ENCODE measurements at places on chromosomes 16 and 17.

DNA sequence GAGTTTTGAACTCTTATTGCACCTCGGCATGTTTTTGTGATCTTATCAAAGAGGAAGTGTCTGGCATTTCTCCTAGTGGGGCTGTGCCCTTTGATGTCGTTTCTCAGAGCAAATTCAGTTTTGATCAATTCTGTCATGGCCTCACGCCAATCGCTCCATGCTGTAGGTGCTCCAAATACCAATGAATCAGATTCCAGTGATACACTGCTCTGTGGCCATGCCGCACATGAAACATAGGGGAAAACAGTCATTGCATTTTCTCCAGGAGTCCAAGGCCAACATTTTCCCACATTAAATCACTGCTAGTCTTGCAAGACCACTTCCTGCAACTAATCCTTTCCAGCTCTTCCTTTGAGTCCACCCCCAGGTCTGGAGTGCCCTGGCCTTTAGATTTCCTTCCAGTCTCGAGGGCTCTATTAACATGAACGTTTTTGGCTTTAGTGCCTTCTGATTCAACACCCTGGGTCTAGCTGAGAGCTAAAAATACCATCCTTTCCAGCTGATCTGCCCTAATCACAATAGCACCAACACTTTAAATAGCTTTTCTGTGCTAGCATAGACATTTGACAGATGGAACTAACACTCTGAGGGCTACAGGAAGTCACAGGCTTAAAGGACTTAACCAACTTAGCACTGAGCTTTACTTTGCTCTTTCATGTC, 18.2 kb upstream of the RASL10B start:
- no peak for DNase-seq

DNA sequence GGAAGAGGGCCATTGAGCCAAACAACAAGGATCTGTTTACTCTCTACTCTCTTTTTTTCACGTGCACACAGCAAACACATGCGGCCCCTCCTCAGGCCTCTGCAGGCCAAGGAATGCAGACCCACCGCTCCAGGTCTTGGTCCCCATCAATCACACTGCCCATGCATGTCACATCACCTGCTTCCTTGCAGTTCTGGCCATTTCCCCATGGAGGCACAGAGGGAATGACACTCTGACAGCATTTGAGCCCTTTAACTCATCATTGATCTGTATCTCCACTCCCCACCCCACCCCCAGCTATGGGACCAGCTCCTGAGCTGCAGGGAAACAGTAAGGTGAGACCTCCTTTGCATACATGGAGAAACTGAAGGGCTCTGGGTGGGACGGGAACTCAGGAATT, 45.9 kb upstream of the MEIOC start:
- DNase-seq = peak; percentile 81

DNA sequence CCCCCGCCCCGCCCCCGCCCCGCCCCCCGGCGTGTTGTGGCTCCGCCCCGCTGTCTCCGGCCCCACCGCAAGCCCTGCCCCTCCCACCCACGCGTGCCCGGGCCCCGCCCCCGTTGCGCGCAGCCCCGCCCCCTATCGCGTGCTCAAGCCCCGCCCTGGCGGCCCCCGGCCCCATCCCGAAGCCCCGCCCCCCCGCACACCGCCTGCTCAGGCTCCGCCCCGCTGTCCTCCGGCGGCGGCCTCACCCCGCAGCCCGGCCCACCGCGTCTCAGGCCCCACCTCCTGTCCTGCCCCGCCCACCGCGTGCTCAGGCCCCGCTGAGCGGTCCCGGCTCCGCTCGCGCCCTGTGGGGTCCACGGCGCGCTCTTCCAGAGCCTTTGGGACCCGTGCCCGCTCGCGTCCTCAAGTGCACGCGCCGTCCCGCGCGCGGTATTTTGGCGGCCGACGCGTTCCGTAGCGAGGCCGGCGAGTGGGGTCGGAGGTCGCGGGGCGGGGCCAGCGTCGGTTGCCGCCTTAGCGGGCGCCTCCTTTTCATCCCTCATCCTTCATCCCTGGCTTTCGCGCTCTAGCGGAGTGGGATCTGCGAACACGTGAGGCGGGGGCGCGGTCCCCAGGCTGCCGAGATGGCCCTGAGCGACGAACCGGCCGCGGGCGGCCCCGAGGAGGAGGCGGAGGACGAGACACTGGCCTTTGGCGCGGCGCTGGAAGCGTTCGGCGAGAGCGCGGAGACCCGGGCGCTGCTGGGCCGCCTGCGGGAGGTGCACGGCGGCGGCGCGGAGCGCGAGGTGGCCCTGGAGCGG, at the start of gene TBCD:
Gene TBCD (plus strand): TSS at position 495 of the 800 bp plus-strand sequence. CDS start 129 bp downstream, at position 624.
- peak; percentile 87 for DNase-seq

DNA sequence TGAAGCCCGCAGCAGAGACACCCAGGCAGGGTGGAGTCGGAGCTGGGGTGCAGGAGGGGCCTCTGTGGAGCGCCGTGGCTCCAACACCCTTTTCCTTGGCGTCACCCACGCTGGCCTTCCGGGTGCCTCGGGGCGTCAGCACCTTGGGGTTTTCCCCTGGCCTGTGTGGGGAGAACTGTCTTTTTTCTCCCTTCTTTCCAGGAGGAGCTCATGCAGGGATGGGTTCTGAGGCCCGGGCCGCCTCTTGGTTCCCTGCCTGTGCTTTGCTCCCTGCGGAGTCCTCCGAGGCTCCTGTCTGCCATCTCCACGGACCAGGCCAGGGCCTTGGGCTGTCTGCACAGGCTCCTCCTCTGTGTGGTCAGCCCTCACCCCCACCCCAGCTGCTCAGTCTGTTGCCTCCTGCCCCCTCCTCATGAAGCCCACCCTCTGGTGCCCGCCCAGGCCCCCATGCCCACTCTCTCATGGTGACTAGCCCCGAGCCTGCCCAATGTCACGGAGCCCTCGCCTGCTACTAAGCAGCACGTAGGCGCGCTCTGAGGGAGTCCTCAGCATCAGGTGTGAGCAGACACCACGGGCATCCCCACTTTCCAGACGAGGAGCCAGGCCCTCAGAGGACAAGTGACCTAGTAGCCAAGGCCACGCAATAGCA, 5.0 kb downstream of the KATNB1 start:
- DNase-seq = no peak

- DNase-seq = no peak
Observed at GRCh38 chr17:77345260-77345910, 204.6 kb downstream of the SEC14L1 start.

- DNase-seq = no peak
Observed at GRCh38 chr16:77307426-77308162, 108.4 kb downstream of the SYCE1L start.

DNA sequence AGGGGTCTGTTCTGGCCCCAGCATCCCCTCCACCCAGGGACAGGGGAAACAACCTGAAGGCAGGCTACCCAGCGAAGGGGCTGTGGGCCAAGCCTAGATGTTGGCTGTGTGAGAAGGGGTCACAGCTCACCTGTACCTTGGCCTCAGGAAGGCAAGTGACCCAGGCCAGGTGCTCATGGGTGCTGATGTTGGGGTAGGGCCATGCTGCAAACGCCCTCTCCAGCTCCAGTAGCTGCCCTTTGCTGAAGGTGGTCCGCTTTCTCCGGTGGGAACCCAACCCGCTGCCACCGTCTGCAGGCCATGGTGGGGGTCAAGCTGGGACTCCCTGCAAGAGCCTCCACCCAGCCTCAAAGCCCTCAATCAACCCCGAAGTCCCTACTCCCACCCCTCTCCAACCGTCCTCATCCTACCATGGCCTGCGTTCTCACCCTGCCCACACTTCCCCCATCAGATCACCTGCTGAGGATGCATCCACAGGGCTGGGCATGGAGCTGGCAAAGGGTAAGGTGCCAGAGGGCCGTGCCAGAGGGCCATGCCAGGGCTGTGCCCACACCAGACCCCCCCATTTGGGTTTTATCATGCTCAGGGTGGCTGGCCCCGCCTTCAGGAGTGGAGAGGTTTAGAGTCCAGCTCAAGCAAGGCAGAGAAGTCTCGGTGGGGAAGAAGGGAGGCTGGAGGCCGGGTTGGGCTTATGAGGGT, at the start of gene SEBOX:
Gene SEBOX (minus strand): TSS at position 535 of the 699 bp plus-strand sequence. CDS start 48 bp downstream, at position 487.
- DNase-seq = no peak

GRCh38 chr16:52549011-52549692, 2.2 kb upstream of the TOX3 start:
- DNase-seq = no peak

DNA sequence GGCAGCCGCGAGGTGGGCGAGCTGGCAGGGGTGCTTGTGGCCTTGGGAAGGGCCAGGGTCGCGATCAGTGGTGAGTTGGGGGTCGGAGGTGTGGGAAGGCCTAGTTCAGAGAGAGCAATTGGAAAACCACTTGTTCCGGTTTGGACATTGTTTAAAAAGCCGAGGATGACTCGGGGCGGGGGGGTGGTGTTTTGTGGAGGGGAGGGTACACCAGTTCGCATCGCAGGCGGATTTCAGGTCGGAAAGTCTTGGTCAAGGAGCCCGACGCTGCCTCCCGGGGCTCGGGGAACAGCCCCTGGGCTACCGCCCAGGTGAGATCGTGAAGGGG, 66.4 kb downstream of the KPNA2 start:
- no peak for DNase-seq

GRCh38 chr17:17853811-17854447, 17.1 kb upstream of the SREBF1 start:
- no peak for DNase-seq

- DNase-seq = no peak
Observed at GRCh38 chr16:68003031-68003430, 3.7 kb upstream of the DPEP2 start.

GRCh38 chr16:77273815-77274214, 74.6 kb downstream of the SYCE1L start:
- DNase-seq = no peak

DNA sequence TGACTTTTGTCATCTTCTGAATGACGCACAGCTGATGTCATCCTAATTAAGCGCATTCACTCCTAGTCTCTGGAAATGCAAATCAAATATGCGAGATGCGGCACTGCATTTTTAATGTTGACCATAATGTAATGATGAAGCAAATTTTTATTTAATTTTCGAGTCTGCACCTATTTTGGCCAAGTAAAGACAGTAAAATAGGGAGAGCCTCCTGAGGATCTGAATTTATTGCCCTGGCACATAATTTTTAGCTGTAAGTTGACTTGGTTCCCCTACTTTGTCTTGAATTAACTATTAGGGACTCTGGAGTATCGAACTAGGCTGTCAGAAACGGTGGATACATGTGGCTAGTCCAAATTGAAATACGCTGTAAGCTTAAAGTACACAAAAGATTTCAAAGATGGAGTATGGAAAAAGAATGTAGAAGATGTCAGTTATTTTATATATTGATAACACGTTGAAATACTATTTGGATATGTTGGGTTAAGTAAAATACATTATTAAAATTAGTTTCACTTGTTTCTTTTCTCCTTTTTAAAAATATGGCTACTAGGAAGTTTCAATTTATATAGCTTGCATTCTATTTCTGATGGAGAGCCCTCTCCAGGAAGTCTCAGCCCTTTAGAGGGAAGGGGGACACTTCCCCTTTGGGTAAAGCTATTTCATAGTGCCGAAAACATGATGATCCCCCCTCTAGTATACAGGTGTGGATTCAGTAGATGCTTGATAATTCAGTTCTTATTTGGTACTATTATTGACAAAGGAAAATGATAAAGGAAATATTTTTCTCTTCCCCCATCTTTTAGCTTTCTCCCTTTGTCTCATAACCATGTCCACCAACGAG, 991 bp downstream of the KPNA2 start:
- no peak for DNase-seq

DNA sequence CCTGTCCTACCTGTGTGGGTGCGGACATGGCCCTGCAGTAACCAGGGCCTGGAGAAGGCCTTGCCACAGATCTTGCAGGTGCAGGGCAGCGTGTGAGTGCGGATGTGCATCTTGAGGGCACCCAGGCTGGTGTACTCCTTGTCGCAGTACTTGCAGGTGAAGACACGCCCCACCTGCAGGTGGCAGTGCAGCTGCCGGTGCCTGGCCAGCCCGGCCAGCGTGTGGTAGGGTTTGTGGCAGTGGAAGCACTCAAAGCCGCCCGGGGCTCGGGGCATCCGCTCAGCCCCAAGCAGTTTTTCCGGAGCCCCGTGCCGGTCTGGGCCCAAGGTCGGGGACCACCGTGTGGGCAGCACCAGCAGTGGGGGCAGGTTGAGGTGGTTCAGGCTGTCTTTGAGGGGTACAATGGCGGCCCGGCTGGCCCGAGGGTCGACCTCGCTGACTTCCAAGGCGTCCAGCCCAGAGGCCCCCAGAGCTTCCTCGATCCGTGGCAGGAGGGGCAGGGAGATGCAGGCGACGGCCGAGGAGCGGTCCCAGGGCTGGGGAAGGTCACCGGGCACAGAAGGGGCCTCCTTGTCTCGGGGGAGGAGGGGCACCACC, 5.1 kb downstream of the SNAI3 start:
- no peak for DNase-seq

Measured in NCI-H1092 treated with DMSO at 0.1 percent for 48 hours (cell line).